Activated naive CD8-positive, alpha-beta T cell treated with anti-CD3 and anti-CD28 coated beads, Interleukin-2, amount 10 ng/mL, durations not matched to agents 7 days and 5 days (primary cell): ENCODE measurements at places on chromosomes 2 and 18.

DNA sequence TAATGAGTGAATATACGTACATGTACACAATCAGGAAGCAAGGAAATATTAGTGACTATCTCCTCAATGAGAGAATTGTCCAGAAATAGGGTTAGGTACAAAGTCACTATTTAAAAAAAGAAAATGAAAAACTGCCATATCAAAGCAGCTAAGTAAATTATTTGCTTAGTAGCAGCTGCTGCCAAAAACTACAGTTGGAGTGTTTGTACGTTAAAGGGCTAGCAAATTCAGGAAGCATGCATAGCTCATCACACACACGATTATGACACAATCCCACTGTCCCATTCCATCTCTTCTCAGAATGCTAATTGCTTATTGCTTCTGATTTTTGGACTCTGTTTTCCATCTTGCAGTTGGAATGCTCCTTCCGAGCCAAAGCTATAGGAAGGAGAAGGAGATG lies 2012.5 kb upstream of the LRRTM1 start:
- H3K27ac ChIP-seq: no peak overlapping the region
- H3K36me3 ChIP-seq: no peaks in the 10 kb centered on the region
- no peaks in the 10 kb centered on the region for H3K27me3 ChIP-seq

- no peaks in the 10 kb centered on the region for H3K4me1 ChIP-seq
- no peaks in the 10 kb centered on the region for H3K36me3 ChIP-seq
- H3K27me3 ChIP-seq: peaks cover 7% of the 10 kb centered on the region
- H3K4me3 ChIP-seq: no peak overlapping the region
Observed at GRCh38 chr2:19711470-19712372, 190.1 kb downstream of the TTC32 start.

DNA sequence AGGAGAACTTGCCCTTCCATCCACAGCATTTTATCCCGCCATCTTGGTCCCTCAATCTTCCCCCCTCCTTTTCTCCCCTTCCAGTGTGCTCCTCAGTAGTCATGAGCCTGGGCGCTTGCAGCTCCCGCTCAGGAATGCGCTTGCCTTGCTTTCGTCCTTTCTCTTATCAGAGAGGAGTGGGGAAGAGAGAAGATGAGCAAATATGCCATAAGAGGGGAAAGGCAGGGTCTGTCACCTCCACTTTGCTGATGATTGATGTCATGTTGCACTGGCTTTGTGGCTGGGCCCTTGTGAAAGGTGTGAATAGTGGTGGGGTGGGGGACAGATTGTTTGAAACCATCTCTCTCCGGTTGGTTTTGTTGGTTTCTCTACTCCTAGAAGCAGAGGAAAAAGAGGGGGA lies 569.3 kb downstream of the TNS1 start:
- peak overlapping the region; percentile 48 for H3K4me3 ChIP-seq
- no peak for DNase-seq
- H3K27ac ChIP-seq: peak overlapping the region; percentile 56

DNA sequence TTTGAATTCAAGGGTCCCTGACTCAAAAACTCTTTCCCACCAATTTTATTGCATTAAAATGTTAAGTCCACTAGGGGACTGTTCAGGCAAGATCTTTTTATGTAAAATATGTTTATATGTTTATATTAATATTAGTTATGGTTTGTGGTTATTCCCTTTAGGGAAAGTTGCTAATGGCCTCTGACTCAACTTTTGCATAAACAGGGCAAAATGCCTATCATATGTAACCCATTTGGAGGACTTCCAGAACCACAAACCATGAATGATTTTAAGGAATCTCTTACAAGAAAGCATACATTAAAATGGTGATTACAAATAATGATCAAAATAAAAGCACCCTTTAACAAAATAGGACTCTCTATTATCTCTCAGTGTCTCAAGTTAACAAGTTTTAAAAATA lies 1484.5 kb upstream of the ZEB2 start:
- no peaks in the 10 kb centered on the region for H3K36me3 ChIP-seq
- H3K27me3 ChIP-seq: no peaks in the 10 kb centered on the region
- H3K4me3 ChIP-seq: no peak overlapping the region
- no peaks in the 10 kb centered on the region for H3K4me1 ChIP-seq
- DNase-seq: no peak

- H3K36me3 ChIP-seq: no peaks in the 10 kb centered on the region
- no peak overlapping the region for H3K4me3 ChIP-seq
- H3K27me3 ChIP-seq: no peaks in the 10 kb centered on the region
- H3K4me1 ChIP-seq: no peaks in the 10 kb centered on the region
Observed at GRCh38 chr2:14524041-14524802, 108.3 kb upstream of the LRATD1 start.
